Mesangial cell (primary cell): ENCODE measurements at places on chromosomes 5 and 9. TPM values are rescaled to one million over a fixed set of nuclear protein-coding genes. Genes with fewer than 3 reads are reported as not detected.

Gene SCGB3A2
- total RNA-seq, result not detected in 2 replicates

Gene PCDHGA12
- total RNA-seq, result 3.4 and 13.8 TPM in 2 replicates

Gene TMOD1
- total RNA-seq, result 0.13 and 0.16 TPM in 2 replicates

Gene TLX3
- not detected in 2 replicates for total RNA-seq
